H9 (cell line): ENCODE measurements at places on chromosomes 4 and X. TPM values are rescaled to one million over a fixed set of nuclear protein-coding genes. Genes with fewer than 3 reads are reported as not detected.

- peak; percentile 53 for DNase-seq
Measured at GRCh38 chr4:11436673-11437072, 8.0 kb upstream of the HS3ST1 start.

GRCh38 chr4:39068907-39069306, 6.9 kb downstream of the KLHL5 start:
- no peak for DNase-seq

Gene CT45A10
- total RNA-seq: not detected in 2 replicates

- no peak for DNase-seq
Measured at GRCh38 chrX:24577091-24577490, 70.1 kb downstream of the PCYT1B start.

Gene CYSLTR1
- not detected in 2 replicates for total RNA-seq

DNA sequence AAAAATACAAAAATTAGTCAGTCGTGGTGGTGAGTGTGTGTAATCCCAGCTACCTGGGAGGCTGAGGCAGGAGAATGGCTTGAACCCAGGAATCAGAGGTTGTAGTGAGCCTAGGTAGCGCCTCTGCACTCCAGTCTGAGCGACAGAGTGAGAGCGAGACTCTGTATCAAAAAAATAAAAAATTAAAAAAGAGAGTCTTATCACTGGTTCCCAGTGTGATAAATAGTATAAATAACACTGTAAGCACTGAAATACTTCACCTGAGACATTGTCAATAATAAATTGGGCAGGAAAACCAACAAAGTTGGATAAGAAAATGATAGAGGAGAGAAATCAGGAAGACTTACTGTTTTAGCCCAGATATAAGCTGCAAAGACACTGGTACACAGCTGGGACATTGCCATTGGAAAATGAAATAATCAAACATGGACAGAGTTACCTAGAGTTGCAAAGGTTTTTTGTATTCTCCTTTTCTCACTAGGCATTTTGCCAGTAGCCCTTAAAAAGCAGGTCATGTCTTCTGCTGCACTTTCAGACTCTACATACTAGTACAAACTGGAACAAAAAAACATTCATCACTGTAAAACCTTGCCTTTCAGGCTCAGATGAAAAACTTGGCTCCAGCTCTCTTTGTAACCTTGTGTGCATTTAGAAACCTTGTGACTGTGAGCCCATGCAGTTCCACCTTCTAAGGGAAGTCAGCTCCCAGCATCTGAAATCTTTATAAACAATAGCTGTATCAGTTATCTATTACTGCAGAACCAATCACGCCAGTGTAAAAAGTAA, 55.0 kb upstream of the PPP1R2C start:
- DNase-seq: no peak

DNA sequence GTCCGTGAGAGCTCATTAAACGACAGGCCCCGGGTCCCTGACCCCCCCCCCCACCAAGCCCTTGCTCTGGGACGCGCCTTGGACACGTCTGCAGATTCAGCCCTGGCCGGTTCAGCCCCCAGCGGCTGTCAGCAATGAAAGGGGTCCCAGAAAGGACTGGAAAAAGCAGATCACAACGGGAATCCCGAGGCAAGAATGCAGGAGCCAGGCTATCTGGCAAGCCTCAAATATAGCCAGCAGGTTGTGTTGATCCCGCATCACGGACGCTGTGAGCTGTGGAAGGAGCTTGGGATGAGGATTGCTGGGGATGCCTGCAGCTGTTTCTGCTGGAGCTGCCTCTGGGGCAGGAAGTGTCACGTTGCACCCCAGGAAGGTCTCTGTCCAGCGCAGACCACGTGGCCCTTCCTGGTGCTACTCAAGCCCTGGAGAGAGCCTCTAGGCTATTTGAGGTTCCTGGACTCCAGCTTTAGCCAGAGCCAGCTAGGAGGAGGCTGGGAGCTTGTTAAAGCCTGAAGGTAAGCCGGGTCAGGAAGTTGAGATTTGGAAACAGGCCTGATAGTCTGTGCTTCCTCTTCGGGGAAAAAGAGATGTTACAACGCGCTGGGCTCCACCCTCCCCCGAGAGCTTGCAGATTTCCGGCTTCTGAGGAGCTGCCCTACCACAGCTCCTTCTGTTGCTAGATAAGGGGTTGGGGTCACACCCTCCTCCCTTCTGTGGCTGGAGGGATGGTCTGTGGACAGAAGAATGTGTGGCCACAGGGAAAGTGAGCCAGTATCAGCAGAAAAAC, 19.3 kb upstream of the CSF2RA start:
- DNase-seq: peak; percentile 93

Gene C4orf50
- total RNA-seq: 0.17 and 0.18 TPM in 2 replicates

GRCh38 chr4:6885953-6886557, 23.6 kb upstream of the TBC1D14 start:
- no peak for DNase-seq

DNA sequence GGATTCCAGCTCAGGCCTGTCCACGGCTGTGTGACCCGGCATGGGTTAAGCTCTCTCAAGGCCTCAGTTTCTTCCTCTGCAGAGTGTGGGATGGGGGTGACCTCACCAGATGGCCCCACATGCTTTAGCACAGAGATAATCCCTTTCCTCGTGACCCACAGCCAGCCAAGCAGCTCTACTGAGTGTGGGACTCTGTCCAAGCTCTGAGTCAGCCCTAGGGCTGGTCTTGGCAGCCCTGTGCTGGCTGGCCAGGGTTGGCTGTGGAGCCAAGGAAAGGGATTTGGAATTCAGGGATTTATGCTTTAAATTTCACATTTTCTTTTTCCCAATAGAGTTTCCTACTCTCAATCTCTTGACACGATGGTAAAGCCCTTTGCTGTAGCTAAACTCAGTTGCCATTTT, 19.7 kb upstream of the SPON2 start:
- DNase-seq: no peak

- no peak for DNase-seq
Measured at GRCh38 chr4:108484187-108484586, 136.2 kb upstream of the RPL34 start.

- peak; percentile 47 for DNase-seq
Measured at GRCh38 chr4:4574792-4575191, 32.9 kb upstream of the STX18 start.

DNA sequence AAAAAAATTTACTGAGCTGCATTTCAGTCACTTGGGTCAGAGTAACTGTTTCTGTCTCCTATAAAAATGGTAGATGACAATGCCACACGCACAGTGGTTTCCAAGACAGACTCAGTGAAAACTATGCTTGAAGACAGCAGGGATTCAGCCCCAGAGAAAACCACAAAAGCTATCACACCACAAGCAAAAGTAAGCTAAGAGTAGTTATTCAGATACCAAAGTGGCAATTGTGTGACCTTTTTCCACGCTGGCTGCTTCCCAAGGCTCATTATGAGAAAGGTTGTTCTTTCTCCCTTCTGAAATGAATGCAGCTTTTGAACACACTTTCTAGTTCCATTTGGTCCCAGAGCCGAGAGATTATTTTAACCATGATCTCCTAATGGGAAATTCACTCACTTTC, 46.4 kb upstream of the GPM6B start:
- DNase-seq: no peak

DNA sequence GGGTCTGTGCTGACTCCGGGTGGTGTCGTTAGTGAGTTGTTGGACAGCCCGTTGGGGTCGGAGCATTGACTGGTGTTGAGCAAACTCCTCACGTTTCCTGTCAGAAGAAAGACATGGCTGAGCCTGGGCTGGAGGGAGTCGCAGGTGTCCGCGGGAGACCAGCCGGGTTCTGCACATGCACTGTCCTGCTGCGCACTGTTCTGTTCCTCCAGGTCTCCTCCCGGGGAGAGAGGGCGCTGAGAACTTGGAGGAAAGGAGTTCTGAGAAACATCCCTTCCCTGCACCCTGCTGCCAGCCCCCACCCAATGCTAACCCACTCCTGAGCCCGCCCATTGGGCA, 1.1 kb downstream of the ZNF141 start:
- DNase-seq: no peak

DNA sequence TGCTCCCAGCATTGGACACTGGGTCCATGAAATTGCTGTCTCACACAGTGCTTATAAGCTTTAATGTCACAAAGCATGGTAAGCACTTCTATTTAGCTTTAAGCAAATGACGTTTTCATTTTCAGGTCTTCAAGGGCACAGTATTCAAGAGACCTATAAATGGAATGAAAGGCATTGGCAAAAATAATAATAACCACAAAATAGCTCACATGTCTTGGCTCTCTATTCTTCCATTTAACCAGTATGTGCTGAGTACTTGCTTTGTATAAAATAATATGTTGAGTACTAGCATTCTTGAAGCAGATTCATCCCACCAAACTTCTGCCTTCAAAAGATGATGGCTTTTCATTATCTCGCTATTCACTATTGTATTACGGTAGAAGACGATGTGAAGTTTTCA, 203.0 kb downstream of the ADAMTS3 start:
- DNase-seq: no peak

DNA sequence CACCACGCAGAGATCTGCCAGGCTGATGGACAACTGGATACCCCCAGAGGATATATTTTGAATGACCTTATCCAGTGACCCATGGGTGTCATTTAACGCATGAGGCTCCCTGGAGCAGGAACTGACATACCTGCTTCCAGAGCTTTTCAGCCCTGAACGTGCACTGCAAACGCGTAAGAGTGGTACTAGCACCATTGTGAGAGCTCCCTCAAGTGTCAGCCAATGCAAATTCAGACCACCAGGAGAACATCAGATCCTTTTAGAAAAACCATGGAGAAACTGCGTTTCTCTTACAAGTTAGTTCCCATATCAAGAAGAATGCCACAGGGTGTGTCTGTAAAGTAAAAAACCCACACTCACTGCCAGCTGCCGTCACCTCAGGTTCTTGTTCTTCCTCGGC, 7.3 kb downstream of the TREX2 start:
- no peak for DNase-seq

DNA sequence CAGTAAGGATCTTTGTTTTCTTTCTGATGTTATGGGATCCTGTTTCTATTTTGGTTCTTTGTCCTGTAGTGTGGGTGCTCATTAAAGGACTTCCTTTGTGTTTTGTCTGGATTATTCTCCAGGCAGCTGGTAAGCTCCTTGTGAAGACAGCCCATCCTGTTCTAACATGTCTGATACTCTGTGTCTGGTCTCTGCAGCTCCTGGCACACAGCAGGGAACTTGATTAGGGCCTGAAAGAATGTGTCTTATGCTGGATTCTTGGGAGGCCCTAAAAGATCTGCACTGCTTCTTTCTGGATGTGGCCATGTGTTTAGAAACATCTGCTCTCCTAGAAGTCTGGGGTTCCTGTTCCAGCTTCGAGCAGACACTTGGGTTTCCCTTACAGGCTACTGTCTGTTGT, 38.1 kb upstream of the ATXN3L start:
- DNase-seq: no peak

Gene CT45A5
- not detected in 2 replicates for total RNA-seq

Gene TMEM47
- 26.0 and 26.4 TPM in 2 replicates for total RNA-seq

GRCh38 chrX:19225909-19226308, 103.6 kb upstream of the ADGRG2 start:
- DNase-seq: peak; percentile 39

DNA sequence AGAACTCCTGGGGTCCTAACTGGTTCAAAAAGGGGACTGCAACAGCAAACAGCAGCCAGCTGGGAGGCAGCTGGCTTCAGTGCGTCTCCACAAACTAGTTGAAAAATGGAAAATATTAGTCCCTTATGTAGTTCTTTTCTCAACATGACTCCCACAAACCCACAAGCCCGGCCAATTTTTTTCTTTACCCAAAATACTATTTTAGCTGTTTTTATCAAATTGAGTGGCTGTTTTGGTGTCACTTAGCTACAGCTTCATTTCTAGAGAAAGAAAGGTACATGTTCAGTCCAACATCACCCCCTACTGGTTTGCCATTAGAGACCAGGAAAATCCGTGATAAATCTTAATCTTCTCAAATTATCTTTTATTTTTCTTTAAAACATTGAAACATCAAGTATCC, 97.2 kb downstream of the GUCY2F start:
- no peak for DNase-seq

- DNase-seq: no peak
Measured at GRCh38 chr4:168124008-168124641, 31.8 kb downstream of the ANXA10 start.

DNA sequence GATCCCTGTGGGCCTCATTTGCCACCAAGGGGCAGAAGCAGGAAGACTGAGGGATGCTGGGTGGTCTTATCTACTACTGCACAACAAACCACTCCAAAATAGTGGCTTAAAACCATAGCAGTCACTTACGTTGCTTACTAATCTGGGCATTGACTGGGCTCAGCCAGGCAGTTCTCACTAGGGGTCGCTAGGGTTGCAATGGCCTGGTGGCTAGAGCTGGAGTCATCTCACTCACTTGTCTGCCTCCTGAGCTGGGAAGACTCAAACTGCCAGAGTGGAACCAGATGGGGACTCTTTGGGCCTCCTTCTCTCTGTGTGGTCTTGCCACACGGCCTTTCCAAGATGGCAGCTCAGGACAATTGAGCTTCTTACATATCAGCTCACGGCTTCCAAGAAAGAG, 216.3 kb upstream of the BCOR start:
- peak; percentile 71 for DNase-seq

- DNase-seq: peak; percentile 80
Measured at GRCh38 chrX:139224953-139225665, 305.4 kb upstream of the F9 start.

GRCh38 chr4:80165855-80166254, 31.4 kb upstream of the PRDM8 start:
- DNase-seq: no peak

GRCh38 chr4:6935965-6936364, 26.3 kb downstream of the TBC1D14 start:
- DNase-seq: no peak
